ENCODE measurements at places on chromosomes 13 and 19.

GRCh38 chr13:20721454-20722357 is 18.2 kb downstream of the IL17D start:
- no peak for DNase-seq

DNA sequence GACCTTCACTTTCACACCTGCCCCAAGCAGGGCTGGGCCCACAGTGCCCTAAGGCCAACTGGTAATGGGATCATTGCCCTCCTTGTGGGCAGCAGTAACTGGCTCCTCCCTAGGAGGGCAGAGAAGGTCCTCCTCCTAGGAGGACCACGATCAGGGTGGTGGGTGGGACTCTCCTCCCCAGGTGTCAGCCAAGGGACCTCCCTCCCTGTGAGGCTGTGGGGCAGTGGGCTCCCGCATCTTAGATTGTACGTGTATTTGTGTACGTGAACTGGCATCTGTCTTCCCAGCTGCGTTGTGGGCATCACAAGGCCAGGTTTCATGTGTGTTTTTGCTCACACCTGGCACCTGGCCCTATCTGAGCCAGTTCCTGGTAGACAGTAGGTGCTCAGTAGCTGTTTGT is 111.8 kb downstream of the SOX1 start:
- DNase-seq: no peak

DNA sequence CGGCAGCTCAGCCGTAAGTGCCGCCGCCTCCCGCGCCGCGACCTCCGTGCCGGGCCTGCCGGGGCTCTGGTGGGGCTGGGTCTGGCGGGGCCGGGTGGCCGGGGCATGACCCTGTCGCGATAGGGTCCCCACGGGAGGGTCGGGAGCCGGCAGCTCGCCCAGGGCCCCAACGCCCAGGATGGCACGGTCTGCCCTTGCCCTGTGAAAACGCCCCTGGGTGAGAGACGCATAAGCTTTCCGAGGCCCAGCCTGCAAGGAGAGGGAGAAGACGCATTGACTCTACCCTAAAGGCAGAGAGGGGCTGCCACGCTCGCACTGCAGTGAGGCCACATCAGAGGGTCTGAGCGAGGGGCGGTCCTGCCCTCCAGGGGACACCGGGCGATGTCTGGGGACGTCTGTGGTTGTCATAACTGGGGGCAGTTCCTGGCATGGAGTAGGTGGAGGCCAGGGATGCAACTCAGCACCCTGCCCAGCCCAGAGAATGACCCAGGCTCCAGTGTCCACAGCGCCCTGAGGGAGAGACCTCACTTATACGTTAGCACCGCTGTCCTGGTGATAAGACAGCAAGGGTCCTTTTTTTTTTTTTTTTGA is 539 bp downstream of the ZNF554 start:
- no peak for DNase-seq

- DNase-seq: peak; percentile 1
Measured at GRCh38 chr13:94860981-94861407, 148.6 kb upstream of the SOX21 start.

- DNase-seq: no peak
Measured at GRCh38 chr19:22026687-22027086, 15.9 kb upstream of the ZNF208 start.

DNA sequence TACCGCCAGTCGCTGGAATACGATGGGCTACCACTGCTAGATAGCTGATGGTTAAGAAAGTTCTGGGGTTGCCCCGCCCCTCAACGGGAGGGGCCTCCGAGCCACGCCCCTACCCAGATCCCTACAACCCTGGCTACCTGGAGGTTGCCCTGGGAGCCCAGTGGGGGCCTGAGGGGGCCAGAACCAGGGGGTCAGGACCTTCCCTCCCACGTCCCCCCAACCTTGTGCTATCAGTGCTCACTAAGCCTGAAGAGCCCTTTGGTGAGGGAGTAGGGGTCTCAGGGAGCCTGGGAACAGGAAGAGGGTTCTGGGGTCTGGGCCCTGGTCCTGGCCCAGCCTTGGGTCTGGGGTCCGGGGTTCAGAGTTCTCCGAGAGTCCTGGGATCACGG is 8.9 kb downstream of the OCEL1 start:
- DNase-seq: no peak

DNA sequence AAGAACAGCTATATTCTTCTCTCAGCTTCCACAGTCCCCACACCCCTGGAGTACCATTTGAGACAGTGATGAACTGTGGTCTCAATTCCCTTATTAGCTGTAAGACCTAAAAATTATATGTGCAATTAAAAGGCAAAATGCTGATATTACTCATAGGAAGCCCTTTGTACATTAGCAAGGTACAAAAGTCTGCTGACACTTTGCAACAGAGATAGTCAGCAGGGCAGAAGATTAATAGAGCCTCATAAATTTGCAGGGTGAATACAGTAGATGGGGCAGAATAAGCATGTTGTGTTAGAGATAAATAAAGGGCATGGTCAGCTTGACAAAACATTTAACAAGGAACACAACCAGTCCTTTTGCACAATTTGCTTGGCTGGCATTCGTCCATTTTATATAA is 210.0 kb upstream of the OBI1 start:
- DNase-seq: no peak

DNA sequence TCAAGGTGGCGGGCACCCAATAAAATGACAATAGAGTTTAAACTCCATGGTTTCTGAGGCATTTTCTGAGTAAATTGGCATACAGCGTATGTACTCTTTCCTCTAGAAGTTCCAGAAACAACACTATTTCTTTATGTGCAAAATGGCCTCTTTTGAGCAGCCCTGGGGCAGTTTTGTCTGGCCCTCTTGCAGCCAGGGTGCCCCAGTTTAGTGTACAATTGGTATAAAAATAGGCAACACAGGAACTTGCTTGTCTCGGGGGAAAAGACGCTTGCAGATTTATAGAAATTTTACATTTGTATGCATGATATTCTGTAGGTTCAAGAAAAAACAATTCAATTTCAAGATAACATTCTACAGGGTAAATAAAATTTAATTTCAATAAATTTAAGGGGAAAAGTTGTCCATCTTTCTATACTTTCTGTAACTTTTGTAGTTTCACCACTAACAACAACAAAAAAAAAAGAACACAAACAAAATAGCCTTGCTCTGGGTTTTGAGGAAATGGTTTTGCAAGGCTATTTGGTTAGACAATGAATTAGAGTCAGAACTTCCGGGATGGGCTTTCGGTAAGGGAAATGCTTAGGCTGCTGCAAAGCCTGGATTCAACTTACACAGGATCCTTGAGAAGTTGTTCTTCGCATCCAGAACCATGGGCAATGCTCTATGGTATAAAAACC is 45.3 kb downstream of the LRCH1 start:
- DNase-seq: no peak

GRCh38 chr19:14530506-14530905 is 1.1 kb downstream of the TECR start:
- DNase-seq: no peak

- DNase-seq: peak; percentile 51
Measured at GRCh38 chr19:10288662-10289166, 1.0 kb upstream of the ICAM5 start.

- no peak for DNase-seq
Measured at GRCh38 chr19:2461751-2462634, 5.2 kb upstream of the LMNB2 start.

GRCh38 chr19:33029746-33030303 is 34.9 kb downstream of the RHPN2 start:
- DNase-seq: no peak

DNA sequence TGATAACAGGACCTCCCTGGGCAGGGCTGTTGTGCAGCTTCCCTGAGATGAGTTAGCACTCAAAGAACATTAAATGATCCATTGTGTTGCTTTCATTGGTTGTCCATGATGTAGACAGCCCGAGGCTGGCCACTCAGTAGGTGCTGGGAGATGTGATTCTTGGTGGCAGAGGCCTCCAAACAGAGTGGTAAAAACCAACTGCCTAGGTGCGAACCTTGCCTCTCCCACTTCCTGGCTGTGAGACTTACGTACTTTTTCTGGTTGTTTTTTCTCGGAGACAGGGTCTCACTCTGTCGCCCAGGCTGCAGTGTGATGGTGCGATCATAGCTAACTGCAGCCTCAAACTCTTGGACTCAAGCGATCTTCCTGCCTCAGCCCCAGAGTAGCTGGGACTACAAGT is 6.2 kb downstream of the SARS2 start:
- DNase-seq: no peak

DNA sequence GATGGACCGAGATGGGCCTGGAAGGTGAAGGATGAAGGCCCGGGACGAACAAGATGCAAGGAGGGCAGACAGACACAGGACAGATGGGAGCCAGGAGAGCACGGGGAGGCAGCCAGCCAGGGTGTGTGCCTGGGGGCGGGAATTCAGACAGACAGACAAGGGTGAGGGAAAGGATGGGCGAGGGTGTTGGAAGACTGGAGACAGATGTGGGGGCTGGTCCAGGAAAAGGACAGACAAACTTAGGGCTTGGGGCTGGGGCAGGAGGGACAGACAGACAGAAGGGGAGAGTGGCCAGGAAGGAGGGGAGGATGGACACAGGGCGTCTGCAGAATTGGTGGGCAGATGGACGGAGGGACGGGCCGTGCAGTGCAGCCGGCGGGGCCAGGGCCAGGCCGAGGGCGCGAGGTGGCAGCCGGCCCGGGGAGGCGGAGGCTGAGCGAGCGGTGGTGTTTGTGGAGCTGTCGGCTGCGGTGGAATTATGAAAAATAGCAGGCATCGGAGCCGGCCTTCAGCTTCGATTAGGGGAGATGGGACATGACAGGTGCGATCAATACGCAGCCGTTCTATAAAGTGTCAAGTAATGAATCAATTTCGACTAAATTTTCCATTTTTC is 4.6 kb upstream of the ERFL start:
- no peak for DNase-seq

- DNase-seq: no peak
Measured at GRCh38 chr19:4702764-4703163, 20.9 kb downstream of the DPP9 start.

- no peak for DNase-seq
Measured at GRCh38 chr19:45571457-45572220, 13.0 kb downstream of the OPA3 start.

DNA sequence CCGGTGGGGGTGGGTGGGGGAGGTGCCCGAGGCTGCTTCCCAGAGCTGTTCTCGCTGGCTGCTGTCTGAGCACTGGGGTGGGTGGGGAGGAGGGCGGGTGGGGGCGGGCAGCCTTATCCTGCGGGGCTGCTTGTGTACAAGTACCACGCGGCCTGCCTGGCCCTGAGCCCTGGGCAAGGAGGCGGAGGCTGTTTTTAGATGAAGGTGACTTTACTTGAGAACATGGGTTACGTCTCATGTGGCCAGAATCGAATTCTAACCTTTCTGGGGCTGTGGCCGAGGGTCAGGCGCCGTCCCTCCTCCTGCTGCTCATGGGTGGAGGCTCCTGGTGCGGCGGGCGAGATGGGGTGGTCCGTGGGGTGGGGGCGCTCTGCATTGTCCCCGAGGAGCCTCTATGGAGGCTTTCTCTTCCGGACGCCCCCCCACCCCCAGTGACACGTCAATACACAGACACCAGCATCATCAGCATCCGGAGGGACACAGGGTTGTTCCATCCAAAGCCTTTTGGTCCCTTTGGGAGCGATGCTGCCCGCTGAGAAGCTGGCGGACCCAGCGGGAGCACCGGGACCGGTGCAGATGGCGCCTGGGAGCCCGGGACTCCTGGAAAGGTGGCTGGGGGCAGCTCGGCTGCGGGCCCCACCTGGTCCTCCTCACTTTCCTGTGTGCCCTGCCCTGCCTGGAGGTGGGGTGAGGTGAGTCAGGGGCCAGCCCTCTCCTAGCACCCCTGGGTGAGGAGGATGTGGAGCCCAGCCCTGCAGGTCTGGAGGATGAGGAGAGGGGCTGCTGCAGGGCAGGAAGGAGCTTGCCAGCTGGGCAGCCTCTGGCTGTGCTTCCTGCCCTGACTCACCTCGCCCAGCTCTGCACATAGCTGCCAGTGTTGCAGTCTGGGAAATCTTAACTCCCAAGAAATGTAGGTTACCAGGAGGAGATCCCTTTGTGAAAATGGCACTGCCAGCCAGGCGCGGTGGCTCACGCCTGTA is 3.4 kb downstream of the BSG start:
- no peak for DNase-seq

DNA sequence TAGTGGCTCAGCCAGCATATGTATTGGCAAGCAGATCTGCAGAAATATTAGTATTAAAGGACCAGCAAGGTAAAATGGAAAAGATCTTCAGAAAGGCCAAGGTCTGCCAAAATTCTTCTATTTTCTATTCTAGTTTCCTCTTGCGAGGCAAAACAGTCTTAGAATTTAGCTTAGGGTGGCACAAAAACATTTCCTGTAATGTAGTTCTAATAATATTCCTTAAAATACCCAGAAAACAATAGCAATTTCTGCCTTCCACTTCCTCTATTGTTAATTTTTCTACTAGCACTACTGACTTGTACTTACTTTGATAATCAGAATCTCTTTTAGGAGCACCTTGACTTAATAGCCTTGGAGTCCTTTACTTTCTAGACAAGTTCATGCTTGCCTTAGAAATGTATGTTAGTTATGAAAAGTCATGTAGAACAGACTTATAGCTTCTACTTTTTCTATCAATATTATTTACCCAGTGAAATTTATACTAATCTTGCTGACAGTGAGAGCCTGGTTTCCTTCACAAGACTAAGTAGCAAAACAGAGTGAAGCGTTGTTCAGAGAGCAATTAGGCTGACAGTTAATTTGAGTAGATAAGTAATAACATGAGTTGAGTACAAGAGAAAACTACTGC is 23.9 kb upstream of the LPAR6 start:
- DNase-seq: no peak

All from putamen (tissue), 1 donor.